ACHN (cell line): ENCODE measurements at places on chromosomes 6 and 20.

- no peak for DNase-seq
Observed at GRCh38 chr6:13560651-13561044, 13.8 kb upstream of the SIRT5 start.

DNA sequence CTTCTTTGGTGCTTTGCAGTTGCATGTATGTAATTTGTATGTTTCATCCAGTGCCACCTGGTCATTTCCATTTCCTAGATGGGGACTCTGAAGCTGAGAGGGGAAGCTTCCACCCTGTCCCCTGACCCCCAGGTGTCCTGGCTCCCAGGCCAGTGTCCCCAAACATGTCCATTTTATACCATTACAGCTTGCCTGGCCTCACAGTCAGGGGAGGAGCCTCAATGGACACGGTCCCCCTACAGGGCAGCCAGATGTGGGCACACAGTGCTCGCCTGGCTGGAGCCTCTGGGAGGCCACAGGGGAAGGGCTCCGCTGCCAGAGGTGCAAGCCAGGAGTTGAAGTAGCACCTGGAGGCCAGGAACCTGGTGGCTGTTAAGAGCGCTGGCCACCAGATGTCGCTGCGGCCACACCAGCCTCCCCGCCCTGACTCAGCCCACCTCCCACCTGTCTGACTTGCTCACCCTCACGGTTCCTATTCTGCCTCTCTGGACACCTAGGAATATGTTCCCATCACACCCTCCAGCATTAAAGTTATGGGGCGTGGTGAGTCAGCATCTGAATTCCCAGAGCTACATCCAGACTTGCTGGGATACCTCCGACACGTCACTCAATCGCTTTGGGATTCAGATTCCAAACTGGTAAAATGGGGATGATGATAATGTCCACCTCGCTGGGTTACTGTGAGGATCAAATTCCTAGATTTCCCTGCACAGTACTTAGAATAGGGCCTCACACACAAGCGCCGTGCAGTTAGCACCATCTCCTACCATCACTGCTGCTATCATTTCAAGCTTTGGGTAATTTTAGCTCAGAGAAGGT lies 107.4 kb downstream of the SULF2 start:
- DNase-seq: peak; percentile 39

DNA sequence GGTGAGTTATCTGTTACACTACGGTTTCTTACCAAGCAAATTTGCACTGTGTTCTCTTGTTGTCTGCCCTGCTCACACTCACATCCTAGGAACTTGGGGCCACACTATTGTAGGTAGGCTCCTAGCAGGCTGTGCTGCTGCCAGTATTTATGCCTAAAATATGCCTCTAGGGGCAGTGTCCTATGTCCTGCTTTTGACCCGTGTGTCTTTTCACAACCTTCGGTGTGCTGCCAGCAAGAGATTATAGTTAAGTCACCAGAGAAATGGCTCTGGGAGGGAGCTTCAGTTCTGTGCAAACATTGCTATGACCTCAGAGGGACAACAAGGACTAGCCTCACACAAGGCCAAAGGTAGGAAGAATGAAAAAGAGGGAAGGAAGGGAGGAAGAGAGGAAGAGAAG lies 8.9 kb upstream of the TAAR5 start:
- peak; percentile 41 for DNase-seq

GRCh38 chr6:13769034-13769654 lies 45.2 kb downstream of the MCUR1 start:
- no peak for DNase-seq

DNA sequence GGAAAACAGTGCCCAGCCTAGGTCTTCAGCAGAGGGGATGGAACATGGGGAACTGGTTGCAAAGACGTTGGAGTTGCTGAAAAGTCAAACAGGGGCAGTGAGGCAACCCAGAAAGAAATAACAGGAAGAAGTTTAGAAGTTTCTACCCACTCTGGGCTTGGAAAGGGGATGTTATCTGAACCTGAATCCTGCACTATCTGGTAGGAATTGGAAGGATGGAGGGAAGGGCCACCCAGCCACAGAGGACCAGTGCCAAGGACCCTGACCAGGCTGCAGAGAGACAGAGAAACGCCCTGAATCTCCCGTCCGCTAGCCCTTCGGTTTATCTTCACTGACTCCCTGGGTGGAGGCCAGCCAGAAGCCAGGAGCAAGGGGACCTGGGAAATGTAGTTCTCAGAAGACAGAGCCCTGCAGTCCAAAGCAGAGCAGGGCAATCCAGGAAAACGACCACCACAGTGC lies 217.3 kb upstream of the RREB1 start:
- DNase-seq: no peak

DNA sequence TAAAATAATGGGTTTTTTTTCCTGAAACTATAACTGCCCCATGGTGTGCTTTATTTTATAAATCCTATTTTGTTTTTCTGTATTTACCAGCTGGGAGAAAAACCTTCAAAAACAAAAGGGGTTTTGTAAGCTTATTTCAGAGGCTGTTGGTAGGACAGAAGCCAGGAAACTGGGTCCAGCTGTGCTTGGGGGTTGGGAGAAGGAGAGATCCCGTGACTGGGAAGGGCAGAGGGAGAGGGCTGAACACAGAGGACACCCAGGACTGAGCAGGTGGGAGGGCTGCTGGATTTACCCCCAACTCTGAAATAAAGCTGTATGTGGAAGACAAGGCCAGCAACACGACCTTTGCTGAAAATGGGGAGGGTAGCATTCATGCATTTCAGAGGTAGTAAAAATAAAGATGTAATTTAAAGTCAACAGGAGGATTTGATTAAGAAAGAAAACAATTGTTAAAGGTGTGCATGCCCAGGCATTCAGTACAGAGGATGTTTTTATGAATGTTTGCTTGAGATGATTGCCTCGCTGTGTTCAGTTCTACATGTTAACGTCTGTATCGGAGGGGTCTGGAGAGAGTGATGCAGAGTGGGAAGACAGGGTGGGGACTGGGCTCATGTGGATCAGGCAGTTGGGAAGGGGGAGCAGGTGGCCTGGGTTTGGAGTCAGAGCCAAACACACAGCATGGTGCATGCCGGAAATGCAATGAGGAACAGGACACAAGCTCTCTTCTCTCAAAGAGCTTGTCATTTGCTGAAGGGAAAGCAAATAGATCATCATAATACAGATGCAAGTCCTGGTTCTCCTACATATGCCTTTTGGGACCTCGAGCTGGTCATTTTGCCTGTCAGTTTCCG lies 21.4 kb downstream of the ARFGEF3 start:
- DNase-seq: no peak

GRCh38 chr6:101711518-101711917 lies 318.0 kb downstream of the GRIK2 start:
- no peak for DNase-seq

GRCh38 chr20:20360464-20360863 lies 7.4 kb upstream of the INSM1 start:
- DNase-seq: peak; percentile 53

DNA sequence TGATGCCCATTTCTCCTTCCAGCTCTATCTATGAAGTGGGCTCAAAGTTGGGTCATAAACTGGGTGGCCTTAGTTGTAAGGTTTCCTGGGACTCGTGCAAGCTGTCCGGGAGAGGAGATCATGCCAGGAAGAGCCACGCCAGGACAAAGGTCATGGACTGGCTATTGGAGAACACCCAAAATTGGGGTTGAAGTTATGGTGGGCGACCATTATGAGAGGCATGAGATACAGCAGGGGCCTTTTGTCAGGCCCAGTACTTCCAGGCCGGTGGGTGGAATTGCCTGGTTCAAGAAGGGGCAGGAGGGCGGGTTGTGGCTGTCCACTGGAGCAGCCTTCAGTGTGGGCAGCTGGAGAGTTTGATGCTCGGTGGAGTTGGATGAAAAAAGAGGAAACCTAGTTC lies 225.1 kb upstream of the SSTR4 start:
- DNase-seq: no peak

DNA sequence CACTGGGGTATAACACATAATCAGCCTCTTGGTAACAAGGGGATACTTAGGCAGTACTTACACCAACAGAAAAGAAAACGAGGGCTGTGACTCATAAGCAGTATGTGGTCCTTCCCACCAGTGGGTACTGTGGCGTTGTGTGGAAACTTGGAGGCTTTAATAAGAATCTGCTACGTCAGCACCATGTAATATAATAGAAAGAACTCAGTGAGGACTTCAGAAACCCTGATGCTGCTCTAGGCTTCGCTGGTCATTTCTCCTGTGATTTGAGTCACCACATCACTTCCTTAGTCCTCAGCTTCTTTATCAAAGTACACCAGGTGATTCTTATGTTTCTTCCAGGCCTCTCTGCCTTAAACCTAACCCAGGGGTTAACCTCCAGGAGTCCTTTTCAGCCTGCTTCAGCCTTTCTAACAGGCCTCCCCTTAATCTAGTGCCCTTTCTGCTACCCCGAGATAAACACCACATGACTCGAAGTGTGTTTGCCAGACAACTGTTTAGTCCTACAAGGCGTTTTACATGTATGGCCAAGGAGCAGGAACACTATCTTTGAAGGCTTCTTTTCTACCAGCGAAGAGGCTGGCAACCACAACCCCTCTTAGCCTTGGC lies 68.5 kb downstream of the FYN start:
- no peak for DNase-seq

DNA sequence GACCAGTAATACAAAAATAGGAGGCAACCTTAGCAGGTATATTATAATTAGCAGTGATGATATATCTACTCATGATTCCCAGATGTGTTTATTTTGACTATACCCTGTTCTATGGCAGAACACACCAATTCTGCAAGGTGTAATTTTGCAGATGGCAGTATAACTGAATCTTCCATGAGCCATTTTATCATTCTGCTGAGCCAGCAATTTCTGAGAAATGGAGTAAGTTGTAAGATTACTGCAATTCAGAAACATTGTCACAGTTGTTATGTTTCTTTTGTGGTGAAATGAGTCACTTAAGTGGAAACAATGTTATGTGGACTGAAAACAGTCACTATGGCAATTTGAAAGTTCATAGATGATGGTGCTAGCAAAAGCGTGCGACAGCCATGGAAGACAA lies 63.7 kb upstream of the RIMS1 start:
- no peak for DNase-seq

GRCh38 chr6:85464260-85464644 lies 14.4 kb downstream of the NT5E start:
- peak; percentile 92 for DNase-seq

- no peak for DNase-seq
Observed at GRCh38 chr6:78910010-78910409, 42.7 kb downstream of the IRAK1BP1 start.

- DNase-seq: peak; percentile 53
Observed at GRCh38 chr6:83884523-83884922, 25.0 kb downstream of the CYB5R4 start.
